ENCODE measurements at places on chromosomes 4 and X.

- DNase-seq, result peak; percentile 58
Observed at GRCh38 chr4:106614441-106614840, 245.9 kb upstream of the GIMD1 start.

GRCh38 chr4:112926819-112927218 is 122.6 kb upstream of the ANK2 start:
- no peak for DNase-seq

GRCh38 chr4:139774759-139775487 is 109.3 kb downstream of the MGST2 start:
- no peak for DNase-seq

DNA sequence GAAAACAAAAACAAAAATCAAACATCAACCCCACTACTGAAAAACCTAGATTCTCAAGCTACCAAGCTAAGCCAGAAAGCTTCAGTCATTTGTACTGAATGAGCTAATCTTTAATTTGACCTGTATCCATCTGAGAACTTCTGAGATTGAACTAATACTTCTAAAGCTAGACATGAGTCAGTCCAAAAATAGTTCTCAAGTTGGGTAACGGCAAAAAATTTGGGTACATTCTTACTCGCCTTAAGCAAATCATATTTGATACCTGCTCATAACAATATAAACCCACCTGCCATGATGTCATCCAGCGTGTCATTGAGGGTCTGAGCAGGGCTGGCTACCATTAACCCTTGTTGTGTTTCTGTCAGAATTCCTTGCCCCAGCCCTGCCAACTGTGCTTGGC is 69.7 kb upstream of the COX18 start:
- DNase-seq, result no peak

GRCh38 chr4:102627831-102628523 is 126.8 kb downstream of the NFKB1 start:
- peak; percentile 86 for DNase-seq

DNA sequence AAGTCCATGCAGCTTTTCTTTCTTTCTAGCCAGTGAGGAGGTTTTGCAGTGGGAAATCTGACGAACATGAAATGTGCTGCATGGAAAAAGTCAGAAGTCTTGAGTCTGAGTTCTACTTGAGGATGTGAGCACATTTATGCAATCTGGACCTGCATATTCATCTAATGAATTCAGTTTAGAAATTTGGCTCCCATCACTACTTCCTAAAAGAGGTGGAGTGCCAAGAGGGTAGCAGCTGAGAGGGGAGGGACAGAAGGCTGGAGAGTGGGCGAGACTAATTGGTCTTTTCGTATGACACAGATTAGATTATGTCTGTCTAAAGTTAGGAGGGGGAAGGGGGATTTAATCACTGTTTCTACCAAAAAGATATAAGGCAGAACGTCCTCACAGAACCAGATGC is 535.9 kb downstream of the IQCM start:
- no peak for DNase-seq

- DNase-seq, result peak; percentile 20
Observed at GRCh38 chr4:53713767-53714166, 122.5 kb upstream of the LNX1 start.

DNA sequence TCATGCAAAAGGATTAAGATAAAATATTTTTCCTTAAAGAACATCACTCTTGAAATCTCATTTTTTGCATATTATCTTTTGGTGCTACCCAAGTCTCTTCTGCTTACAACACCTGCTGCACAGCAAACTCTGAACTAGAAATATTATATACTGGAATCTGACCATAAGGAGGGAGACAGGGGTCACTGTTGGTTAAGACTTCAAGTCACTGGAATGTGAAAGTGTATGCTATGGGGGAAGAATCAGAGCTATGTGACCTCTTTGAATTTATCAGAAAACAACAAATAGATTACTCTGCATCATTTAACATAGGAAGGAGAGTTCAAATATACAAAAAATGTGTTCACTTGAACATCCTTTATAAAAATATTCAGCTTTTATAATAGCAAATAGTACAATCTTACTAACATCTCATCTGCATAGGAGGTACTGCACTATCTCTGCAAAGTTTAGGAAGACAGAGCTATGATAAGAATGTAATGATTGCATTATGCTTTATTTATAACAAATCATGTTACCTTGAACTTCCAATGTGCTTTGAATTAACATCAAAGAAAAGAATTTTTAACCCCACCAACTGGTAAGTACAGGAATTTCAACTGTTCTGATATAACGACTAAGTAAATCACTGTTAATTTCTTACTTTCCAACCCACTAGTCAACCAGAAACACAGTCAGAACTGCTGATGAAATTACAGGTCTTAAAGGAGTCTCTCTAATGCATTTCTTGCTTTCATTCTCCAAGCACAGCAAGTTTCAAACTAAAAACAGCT is 69.8 kb downstream of the ZNF827 start:
- DNase-seq, result peak; percentile 52

DNA sequence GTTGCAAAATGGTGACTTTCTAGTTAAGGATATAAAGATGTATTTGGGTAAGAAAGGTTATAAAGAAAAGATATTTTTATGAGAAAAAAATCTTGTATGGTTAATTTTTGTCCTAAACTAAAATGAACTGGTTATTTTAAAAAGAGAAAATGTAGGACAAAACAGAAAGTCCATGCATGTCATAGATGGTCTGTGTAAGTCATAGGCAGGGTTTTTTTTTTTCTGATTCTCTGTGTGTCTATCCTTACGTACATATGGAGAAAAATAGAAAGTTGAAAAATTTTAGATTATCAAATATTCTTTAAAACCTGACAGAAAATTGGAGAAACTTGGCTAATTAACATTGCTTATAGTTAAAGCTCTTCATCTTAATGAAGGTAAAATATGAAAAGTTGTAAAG is 493.4 kb downstream of the IQCM start:
- DNase-seq, result no peak

DNA sequence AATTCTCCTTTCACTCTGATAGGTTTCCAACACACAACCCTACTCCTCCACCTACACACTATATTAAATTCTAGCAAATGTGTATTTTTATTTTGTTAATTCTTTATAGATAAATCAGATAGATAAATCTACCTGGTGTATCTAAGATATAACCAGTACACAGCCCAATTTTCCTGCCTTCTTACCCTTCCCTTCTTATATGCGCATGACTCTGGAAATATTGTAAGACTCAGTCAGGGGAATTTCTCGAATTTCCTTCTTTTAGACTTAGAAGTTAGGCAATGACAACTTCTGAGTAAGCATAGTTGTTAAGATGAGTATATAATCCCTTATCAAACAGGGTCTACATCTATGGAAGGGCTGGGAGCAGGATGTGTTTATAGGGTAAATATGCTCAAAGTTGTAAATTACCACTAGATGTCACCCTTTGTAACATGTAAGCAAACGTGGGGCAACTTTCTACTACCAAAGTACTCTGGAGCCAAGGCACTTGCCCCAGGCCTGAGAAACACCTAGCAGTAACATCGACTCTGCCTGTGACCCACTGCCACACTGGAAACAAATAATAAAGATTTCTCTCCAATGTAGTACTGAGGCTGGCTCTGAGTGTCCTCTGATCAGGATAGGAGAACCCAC is 444.7 kb downstream of the IQCM start:
- peak; percentile 63 for DNase-seq

DNA sequence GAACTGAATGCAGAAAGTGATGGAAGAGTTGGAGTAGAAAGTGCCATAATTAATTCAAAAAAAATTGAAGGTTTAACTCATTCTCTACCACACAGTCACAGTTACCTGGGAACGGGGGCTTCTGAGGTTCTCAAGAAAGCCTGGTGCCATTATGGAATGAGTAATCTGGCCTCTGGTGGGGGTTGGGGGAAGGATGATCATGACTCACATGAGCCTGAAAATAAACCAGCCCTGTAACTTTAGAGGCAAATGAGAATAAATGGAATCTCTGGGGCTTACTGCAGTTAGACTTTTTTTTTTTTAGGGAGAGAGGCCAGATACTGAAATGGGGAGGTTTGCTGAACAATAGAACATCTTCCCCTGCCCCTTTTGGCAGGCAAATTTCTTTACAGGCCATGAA is 55.3 kb downstream of the SOD3 start:
- DNase-seq, result peak; percentile 92

DNA sequence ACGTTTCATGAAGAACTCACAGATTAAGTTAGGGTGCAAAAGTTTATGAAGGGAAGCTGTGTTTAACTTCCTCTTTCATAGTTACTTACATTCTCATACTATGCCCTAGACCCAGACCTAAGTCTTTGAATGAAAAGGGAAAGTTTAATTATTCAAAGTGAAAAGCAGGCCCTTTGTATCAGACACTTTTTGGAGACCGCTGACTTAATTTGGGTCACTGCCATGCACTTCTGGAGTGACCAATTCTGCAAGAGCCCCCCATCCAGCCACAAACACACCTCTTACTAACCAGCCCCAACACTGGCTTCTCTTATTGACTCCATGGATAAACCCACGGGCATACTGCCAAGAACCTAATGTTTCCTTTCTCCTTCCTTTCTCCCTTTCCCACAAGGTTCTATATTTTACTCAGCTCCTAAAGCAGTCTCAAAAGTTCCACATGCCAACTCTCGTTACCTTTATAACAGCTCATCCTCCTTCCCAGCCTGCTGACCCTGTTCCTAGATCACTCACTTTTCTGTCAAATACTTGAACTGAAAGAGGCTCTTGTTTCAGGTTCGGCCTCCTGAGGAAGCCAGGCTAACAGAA is 34.5 kb downstream of the ABCE1 start:
- DNase-seq, result peak; percentile 14

GRCh38 chr4:88158038-88158488 is 376 bp downstream of the ABCG2 start:
- peak; percentile 53 for DNase-seq

GRCh38 chrX:48989483-48989882 is 12.6 kb downstream of the GRIPAP1 start:
- DNase-seq, result no peak

DNA sequence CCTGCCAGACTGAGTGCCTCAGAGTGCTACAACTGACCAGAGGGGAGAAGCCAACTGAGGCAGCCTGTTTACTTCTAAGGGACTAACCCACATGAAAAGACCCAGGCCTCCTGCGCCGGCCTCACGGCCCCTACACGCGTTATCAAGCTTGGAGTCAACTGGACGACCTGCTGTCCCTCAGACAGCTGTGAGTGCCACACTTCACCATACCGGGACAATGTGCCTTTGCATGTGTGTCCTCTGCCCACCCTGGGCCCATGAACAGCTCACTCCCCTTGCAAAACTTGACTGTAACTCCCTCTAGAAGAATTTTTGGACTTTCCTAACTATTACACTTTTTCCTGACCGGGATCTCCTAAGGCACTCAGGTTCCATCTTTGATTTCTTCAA is 1.8 kb downstream of the NOP14 start:
- no peak for DNase-seq

Measured in fibroblast of upper back skin (primary cell).